ENCODE measurements at places on chromosomes 2 and 18.

DNA sequence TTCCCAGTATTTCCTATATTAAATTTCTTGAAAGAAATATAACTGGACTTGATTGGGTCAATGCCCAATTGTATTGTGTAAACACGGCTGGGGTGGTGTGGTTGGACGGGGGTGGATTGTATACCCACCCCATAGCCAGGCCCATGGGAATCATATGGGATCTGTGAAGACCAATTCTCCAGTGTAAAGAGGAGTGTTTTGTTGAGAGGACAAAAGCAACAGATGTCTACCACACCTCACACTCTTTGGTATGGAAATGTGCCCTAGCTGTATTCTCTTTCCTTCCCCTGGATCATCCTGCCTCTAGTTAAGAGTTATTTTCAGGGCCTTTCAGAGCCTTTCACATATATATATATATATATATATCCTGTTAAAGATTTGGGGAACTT is 57.5 kb upstream of the TGIF1 start:
- no peak for DNase-seq

DNA sequence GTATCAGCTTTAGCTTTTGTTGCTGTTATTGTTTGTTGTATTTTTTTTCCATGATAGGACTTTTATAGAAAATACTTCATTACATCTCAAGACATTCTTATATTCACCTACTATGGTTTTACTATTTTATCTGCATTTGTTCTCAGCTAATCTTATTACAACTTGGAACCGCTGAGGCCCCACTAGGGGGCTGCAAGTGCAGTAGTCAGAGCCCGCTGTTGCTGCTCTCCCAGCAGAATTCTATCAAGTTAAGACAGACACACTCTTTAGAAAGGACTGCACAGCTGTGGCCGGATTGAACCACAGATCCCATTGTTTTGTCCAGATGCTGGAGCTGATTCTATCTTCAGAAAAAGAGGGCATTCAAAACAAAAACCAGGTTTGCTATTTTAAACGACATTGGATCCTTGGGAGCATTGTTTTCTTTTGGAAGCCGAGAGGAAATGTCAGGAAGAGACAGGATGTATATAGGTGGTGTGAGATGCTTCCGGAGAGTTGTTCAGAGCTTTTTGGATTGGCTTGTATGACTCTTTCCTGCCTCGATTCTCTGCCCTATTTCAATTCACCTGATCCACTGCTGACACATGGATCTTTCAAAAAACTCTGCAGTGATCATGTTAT is 105.7 kb upstream of the GAREM1 start:
- DNase-seq, result no peak

DNA sequence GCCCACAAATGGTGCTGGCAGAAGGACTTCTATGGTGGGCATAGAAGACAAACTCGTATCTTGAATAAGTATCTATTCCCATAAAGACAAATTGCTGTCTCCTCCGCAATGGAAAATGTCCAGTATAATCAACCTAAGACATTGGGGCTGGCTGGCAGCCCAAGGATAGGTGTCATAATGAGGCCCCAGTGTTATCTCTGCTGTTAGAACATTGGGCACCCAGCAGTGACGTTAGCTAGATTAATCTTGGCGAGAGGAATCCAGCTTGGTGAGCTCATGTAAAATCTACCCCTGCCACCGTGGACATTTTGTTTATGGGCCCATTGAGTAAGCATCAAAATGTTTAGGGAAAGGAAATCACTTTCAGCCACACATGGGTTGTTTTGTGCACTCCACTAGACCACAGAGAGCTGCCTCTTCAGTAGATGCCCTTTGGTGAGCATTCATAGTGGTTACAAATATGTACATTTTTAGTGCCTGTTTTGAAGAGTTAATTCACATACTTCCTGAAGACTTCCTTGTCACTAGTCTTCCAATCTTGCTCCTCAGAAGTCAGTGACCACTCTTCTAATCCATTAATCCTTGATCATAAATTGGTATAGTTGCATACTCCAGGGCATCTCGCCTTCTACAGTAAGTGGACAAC is 48.2 kb upstream of the KDM3A start:
- DNase-seq, result no peak

DNA sequence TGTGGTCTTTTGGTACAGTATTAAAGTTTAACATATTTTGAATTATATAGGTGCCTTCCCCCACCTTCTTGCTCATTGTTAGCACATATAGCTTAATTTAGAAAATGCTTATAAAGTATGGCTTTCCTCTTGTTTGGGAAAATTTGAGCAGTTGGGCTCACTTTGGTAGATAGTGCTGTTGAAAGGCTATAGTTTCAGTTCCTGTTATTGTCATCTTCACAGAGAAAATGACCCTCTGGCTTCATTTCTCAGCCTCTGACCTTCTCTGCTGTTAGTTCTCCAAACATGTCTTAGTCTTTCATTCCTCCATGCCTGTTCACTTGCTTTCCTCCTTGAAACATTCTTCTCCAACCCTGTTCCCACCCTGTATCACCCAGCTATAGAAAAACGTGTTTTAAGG is 200.6 kb downstream of the WDR7 start:
- no peak for DNase-seq

DNA sequence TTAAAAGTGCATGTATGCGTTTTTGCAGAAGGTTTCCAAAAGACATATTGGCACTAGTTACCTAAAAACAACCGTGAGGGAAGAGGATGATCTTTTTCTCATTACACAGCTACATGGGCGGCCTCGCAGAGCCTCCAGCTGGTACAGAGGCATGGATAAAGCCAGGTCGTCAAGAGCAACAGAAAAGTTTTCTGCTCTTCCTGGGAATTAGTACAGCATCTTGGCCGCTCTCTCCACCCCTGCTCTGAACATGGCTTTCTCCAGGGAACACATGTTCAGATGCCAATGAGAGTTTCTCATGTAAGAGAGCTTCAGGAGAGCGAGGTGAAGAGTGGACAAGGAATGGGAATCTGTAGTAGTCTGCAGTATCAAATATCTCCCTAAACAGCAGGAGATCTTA is 108.4 kb downstream of the ZEB2 start:
- DNase-seq, result no peak

- DNase-seq, result peak; percentile 37
These were observed 1.9 kb downstream of the SOS1 start for GRCh38 chr2:39118786-39119499.

DNA sequence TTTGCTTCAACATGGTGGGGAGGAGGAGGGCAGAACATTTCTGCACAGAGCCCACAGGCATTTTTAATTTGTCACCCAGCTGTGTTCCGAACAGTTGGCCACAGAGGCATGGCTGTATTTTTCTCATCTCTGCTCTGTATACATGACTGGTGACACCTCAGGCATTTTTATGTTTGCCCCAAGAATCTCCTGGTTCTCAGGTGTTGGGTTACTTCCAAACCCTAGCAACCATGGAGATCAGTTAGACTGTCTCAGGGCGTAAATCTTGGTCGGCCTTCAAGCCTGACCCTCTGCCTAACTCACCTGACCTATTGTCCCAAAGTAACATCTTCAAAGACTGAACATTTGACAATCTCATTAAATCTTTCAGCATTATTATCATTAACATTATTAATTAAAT is 100.0 kb downstream of the ABCA12 start:
- DNase-seq, result no peak

DNA sequence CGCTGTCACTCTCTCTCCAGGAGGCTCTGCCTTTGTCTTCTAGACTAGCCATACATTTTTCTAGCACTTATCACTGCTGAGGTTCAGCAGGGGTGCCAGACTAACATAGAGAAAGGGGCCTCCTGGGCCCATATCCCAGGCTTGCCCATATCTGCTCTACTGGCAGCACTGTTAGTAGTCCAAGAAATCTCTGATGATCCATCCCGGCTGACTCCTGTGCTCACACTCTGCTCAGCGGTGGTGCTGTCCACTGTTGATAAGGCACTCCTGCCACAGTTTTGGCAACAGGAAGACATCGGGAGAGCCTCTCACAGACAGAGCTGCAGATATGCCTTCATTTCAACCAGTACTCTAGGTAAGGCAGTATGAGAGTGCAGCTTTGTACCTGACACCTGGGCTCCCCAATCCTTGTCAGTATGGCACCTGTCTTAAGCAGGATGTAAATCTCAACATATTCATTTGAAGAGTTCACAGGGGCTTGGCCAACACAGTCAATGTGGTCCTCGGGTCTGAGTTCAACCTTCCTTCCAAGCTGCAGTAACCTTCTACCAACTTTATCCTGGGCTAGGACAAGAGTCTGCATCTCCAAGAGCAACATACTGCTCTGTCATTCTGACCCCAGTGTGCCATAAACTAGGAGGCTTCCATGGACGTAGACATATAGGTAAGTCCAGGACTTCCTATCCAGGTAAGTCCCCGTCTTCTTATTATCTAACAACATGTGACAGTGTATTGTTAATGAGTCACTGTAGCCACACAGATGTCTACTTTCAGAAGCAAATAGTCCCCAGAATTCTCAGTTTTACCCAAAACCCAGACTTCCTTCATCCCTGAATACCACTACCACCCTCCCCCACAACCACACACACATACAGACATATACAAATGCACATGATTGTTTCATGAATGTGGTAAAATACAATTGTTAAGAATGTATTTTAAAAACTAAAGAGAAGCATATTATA is 16.2 kb downstream of the KLF7 start:
- no peak for DNase-seq

All from GF-D8 (cell line).